ENCODE measurements at places on chromosomes 3 and 15. TPM values are rescaled to one million over a fixed set of nuclear protein-coding genes. Genes with fewer than 3 reads are reported as not detected.

DNA sequence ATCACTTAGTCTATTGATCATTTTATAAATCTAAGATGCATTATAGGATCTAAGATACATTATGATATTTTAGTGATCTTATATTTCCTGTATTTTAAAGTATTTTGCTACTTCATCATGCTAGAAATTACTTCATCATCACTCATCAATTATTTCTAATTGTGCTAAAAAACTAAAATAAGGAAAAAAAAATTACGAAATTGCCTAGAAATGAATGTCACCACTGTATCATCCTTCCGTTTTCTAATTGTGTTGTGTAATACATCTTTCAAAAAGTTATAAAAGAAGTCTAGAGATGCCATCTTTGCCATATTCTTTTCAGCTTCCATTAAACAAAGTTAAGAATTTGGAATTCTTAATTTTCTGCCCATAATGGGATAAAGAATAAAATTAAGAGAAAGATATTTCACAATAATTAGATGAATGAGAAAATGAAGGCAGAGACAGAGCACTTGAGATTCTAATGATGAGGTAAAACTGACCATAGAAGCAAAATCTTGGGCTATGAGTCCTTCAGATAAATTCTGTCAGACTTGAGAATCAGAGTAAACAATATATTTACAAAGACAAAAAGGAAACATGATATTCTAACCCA is 48.8 kb downstream of the ALDH1A2 start:
- no peak for DNase-seq

DNA sequence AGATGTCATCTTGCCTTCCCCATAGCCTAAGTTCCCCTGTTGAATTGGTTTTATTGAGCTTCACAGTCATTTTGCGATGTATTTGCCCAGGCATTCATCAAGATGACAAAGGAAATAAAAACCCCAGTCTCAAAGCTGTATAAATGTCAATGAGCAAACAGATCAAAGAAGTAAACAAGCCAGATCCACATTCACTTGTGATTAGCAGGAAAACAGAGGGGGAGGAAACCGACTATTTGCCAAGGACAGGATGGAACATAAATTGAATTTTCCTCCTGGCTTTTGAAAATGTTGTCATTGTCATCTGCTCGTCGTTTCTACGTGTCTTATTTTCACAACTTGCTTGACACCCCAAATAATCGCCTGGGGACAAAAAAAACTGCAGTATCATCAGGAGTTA is 83.5 kb downstream of the SV2B start:
- DNase-seq, result no peak

The RBMS3 gene
- 7.9 TPM for total RNA-seq

The SLC25A26 gene
- 12.6 TPM for total RNA-seq

The SPATA12 gene
- 0.07 TPM for total RNA-seq

DNA sequence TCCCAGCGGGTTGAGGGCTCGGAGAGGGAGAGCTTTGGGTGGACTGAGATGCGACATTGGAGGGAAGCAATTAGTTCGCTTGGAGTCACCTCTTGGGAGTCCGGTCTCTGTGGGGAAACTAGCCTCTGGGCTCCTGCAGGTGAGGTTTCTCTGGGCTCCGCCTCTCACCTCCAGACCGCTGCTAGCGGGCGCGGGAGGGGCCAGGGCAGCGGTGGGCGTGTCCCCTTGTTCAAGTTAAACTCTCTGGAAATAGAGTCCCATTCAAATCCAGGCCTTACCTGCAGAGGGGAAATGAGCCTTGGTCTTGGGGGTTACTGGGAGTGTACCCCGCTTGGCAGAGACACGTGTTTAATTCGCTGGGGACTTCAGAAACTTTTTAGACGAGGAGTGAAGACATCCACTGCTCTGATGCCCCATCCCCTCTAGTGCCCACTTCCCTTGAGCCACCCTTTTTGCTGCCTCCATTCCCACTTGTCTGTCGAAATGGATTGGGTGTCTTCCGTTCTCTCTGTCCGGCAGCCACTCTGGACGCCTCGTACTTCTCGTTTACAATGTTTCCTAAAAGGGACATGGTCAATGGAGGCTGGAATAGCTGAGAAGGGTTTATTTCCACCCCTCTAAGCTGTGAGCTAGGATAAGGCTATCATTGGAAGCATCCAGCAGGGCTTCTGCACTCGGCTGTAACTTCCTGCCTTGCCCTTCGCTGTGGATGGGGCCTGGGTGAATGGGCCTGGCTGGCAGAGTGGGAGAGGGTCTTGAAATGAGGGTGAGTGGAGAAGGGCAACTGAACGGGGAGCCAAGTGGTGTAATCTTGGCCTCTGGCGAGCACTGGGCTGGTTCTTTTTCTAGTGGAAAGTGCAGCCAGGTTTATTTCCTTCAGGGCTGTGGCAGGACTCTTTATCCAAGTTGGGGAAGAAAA is 1.1 kb downstream of the MITF start:
- DNase-seq, result peak; percentile 32

The SCN11A gene
- total RNA-seq, result not detected

DNA sequence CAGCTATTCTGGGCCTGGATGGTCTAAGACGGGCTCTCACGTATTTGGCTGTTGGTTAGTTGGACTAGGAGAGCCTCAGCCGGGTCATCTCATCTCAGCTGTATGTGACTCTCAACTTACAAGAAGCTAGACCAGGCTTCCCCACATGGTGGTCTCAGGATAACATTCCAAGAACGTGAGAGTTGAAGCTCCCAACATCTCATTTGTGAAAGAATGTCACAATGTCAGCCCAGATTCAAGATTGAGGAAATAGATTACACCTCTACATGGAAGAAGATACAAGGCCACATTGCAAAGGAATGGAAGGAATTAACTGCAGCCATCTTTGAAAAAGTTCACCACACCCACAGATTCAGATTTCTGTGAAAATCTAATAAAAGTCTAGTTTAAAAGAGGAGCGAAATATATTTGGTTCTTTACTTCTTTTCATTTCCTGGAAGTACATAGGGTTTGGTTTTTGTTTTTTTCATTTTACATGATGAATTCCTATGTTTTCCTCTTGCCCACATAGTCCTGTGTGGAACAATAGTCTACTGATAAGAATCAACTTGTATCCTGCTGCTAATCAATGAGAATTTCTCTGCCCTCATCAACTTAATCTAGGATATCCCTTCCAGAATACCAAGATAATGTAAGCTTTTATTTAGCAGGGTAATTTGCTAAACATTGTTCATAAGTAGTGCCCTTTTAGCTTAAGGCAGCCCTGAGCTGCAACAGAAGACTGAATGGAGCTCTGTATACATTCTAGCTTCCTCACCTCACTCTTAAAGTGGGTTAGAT is 116.5 kb downstream of the CMSS1 start:
- DNase-seq, result no peak

The PLSCR2 gene
- total RNA-seq, result not detected

Measured in M059J (cell line).